ENCODE measurements at places on chromosomes 1 and 21. TPM values are rescaled to one million over a fixed set of nuclear protein-coding genes. Genes with fewer than 3 reads are reported as not detected.

- H3K4me3 ChIP-seq = no peak overlapping the region
- H3K27ac ChIP-seq = no peak overlapping the region
- no peaks in the 10 kb centered on the region for H3K36me3 ChIP-seq
- no peak for DNase-seq
- no peaks in the 10 kb centered on the region for H3K27me3 ChIP-seq
Observed at GRCh38 chr1:7948960-7949359, 8.3 kb upstream of the TNFRSF9 start.

GRCh38 chr1:98179151-98179773 is 258.4 kb upstream of the DPYD start:
- DNase-seq = no peak
- H3K27me3 ChIP-seq = no peaks in the 10 kb centered on the region
- H3K36me3 ChIP-seq = no peaks in the 10 kb centered on the region
- no peak overlapping the region for H3K4me3 ChIP-seq
- H3K4me1 ChIP-seq = peaks cover 4% of the 10 kb centered on the region
- no peak overlapping the region for H3K27ac ChIP-seq

DNA sequence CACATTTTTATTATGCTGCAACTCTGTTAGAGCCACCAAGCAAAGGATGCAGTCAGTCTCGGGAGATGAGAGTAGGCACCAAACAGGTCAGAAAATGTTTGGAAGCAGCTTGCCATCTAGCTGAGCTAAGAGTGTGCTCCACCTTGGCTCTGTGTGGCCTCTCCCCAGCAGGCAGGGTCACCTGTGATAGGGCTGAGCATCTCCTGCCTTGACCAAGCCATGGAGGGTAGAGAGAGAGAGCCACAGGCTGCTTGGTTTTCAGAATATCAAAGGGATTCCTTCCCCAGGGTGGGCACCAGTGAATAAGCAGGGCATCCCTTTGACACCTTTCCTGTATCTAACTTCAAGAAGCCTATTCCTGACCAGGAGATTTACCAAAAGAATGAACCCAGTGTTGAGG is 135.5 kb downstream of the SDCCAG8 start:
- no peak for DNase-seq
- peaks cover 13% of the 10 kb centered on the region for H3K4me1 ChIP-seq
- no peak overlapping the region for H3K4me3 ChIP-seq
- no peak overlapping the region for H3K27ac ChIP-seq
- no peaks in the 10 kb centered on the region for H3K27me3 ChIP-seq

The FMO2 gene
- total RNA-seq = not detected

The IGSF9 gene
- 77.5 TPM for total RNA-seq
